Spinal cord (tissue), 10 donors: ENCODE measurements at places on chromosomes 11 and 22. TPM values are rescaled to one million over a fixed set of nuclear protein-coding genes. Genes with fewer than 3 reads are reported as not detected.

- DNase-seq = no peak
Observed at GRCh38 chr11:128610721-128611617, 23.6 kb upstream of the ETS1 start.

The FAM111B gene
- total RNA-seq = 10.5 TPM

GRCh38 chr11:103450241-103450640, 341.0 kb downstream of the DYNC2H1 start:
- no peak for DNase-seq

The TRIM49 gene
- not detected for total RNA-seq

The PTPN5 gene
- total RNA-seq = 25.9 TPM

- DNase-seq = no peak
Observed at GRCh38 chr11:121311373-121311772, 18.8 kb downstream of the SC5D start.

The TIRAP gene
- 4.2 TPM for total RNA-seq

The EFCAB6 gene
- 5.9 TPM for total RNA-seq

The CCDC89 gene
- 2.1 TPM for total RNA-seq

The SOX10 gene
- total RNA-seq = 41.4 TPM

DNA sequence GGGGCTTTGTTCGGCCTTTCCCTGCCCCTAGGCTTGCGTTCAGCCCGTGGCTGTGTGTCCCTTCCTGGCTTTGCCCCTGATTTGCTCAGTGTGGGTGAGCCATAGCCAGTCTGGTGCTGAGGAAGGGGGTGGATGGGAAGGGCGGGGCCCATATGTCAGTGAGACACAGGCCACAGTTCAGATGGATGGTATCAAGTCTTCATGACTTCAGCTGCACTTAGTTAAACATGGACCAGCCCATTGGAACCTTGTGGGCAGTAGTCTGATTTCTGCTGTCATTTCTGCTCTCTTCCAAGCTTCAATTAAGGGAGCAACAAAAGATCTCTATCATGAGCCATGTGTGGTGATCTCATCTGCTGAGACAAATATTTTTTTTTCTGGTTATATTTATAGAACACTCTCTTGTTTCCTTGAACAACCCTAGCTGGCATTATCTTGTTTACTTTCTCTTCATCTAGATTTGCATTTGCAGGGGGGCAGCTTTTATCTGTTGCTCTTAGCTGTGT, 21.6 kb upstream of the PEX26 start:
- peak; percentile 46 for DNase-seq

GRCh38 chr22:50314455-50315288, 7.2 kb upstream of the PLXNB2 start:
- no peak for DNase-seq

DNA sequence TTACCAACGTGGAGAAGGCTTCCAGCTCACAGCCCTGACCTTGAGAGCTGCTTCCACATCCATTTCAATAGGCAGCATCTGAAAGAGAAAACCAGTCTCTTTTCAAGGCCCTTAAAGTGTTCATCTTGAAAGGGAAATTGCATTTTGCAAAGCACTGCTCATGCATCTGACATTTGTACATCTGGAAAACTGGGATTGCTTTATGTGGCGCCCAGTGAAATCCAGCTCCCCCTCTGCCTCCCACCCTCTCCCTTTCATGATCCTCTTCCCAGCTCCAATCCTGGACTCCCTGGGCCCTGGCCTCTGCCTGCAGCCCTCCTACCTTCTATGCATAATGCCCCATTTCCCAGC, 17.4 kb downstream of the TP53AIP1 start:
- no peak for DNase-seq

GRCh38 chr11:16280256-16280682, 76.1 kb downstream of the SOX6 start:
- no peak for DNase-seq

DNA sequence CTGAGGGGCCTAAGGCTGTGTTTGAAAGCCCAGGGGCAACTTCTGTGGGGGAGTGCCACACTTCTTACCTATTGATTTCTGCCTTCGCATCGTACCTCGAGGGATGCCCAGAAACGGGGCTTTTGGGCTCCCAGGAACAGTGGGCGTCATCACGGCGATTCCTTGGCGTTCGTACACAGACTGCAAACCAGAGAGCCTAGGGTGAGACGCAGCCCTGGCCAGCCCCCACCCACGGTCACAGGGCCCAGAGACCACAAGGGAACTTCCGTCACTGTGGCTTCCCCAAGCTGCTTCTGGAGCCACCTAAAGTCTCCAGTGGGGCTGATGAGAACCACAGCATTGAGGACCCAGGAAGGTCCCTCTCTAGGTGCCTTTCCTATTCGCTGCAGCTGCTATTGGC, 91.9 kb downstream of the CTTN start:
- no peak for DNase-seq

The BTBD18 gene
- not detected for total RNA-seq

GRCh38 chr22:42299586-42300258, 29.3 kb upstream of the TCF20 start:
- DNase-seq = no peak

- DNase-seq = no peak
Observed at GRCh38 chr11:106409671-106410070, 332.2 kb downstream of the AASDHPPT start.

DNA sequence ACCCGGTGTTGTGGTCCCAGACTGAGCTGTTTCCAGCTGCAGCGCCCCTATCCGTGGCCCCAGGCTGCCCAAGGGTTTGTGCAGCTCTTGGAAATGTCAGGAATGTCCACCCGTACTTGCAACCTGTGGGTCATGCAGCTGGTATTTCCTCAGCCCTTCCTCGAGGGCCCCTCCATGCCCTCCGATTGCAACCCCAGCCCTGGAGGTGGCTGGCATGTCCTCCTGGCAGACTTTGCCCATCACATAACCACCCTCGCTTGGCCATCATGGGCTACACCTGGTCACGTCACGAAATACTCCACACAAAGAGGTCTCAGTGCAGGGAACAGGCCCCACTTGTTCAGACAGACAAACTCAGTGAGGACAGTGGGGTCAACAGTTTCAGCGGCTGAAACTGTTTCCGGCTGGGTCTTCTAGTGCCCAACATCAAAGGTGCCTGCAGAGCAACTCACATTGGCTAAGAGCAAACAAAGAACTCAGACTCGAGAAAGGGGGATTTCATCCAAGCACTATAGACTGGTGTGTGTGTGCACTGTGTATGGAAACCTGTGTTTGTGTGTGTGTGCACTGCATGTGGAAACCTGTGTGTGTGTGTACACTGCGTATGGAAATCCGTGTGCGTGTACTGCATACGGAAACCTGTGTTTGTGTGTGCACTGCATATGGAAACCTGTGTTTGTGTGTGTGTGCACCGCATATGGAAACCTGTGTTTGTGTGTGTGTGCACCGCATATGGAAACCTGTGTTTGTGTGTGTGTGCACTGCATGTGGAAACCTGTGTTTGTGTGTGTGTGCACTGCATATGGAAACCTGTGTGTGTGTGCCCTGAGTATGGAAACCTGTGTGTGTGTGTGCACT, 72.8 kb upstream of the CCND1 start:
- no peak for DNase-seq

The TMEM179B gene
- total RNA-seq = 57.9 TPM

- DNase-seq = no peak
Observed at GRCh38 chr22:44325718-44326490, 13.2 kb upstream of the SHISAL1 start.

DNA sequence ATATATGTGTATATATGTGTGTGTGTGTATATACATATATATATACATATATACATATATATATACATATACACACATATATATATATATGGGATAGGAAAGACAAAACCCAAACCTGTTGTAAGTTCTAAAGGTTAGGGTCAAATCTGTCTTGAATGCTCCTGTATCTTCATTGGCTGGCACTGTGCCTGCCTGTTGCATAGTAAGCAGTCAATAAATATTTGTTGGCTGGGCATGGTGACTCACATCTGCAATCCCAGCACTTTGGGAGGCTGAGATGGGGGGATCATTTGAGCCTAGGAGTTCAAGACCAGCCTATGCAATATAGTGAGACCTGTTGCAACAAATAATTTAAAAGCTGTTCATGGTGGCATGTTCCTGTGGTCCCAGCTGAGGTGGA, 205.4 kb downstream of the DBX1 start:
- DNase-seq = no peak

The FGF19 gene
- total RNA-seq = not detected

DNA sequence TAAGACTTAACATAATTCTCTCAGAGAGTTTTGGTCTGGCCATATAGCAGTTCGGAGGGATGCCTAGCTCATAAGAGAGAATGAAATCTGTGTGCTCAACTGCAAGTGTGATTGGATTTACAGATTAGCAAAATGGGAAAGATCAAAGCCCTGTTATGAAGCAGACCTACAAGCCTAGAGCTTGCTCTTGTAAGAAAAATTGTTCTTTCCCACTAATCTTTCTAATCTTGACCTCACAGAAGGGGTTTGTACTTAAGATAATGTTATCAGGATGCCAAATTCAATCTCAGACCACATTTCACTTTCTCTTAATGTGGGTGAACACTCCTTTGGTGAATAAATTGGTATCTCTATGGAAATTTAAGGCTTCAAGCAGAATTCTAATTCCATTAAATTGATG, 267.2 kb downstream of the RAB38 start:
- no peak for DNase-seq

DNA sequence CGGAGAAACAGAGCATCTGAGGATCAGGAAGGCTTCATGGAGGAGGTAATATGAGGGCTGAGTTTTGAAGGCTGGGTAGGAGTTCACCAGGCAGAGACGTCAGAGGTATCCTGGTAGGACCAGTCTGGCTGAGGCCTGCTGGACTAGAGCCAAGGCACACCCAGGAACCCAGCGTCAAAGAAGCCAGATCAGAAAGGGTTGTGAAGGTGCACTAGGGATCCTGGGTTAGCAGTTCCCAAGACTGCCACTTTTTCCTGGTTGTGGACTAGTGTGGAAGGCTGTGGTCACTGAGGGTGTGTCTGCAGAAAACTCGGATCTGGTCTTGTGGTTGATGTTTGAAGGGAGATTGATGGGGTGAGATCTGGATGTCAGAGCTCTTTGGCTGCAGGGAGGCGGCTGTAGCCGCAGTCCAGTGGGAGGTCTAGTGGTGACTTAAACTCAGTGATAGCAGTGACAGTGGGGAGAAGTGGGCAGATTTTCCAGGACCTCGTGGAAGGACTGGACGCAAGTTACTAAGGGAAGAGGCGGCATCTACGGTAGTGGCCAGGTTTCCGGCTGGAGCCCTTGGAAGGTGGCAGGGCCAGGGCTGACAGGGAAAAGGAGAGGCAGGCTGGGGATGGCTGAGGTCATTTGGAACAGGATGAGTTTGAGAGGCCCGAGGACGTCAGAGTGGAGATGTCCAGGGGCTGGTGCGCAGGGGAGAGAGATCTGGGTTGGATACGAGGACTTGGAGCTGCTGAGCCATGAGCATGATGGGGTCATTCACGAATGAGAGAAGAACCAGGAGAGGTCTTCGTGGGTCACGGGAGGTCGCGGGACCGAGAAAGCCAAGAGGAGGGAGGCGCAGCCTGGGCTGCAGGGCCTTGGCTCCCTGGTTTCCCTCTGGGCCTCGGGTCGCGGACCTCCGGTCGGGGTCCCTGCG, 10.9 kb downstream of the RELA start:
- DNase-seq = no peak

The KREMEN1 gene
- total RNA-seq = 5.7 TPM

GRCh38 chr11:45653277-45653676, 12.1 kb downstream of the CHST1 start:
- no peak for DNase-seq

GRCh38 chr11:65066805-65067291, 8.5 kb upstream of the NAALADL1 start:
- no peak for DNase-seq

The CFAP300 gene
- total RNA-seq = 13.1 TPM

- DNase-seq = no peak
Observed at GRCh38 chr11:68532727-68533369, 72.3 kb downstream of the PPP6R3 start.

The PELI3 gene
- total RNA-seq = 12.6 TPM

The GRAMD1B gene
- total RNA-seq = 51.5 TPM

- no peak for DNase-seq
Observed at GRCh38 chr11:68468217-68468828, 7.8 kb downstream of the PPP6R3 start.

DNA sequence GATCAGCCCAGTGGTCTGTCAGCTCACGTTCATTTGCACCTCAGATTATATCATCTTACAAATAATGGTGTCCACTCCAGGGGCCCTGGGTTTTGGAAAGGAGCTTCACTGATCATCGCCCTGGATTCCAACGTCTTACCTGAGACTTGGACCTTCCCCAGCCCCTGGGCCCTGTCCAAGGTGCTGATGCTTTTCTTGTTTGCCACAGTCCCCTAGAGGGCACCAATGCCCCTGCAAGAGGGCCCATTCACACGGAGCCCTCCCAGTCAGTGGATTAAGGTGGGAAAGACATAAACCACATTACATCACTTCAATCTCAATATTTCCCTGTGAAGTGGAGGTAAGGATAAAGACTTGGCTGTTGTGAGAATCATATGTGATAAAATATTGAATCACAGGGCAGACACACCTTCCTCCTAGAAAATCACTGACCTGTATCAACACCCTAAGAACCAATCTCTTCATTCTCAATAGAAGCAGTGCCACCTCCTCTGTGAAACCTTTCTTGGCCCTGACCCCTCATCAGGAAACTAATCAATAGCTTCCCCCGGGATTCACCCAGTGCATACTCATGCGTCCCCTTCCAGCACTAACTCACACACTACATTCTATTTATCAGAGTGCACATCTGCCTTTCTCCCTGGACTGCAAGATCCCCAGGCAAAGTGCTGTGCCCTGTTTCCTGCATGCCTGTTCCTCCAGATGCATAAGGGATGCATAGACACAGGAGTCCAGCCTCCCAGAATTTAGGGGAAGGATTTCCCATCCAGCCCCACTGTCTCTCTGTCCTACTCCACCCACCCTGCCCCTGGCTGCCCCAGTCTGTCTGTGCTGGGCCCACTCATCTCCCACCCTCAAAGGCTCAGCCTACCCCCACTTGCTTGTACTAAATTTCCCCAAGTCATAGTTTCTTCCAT, 167.0 kb downstream of the BUD13 start:
- DNase-seq = no peak
